Fibroblast of gingiva (primary cell): ENCODE measurements at places on chromosomes 7 and 10.

DNA sequence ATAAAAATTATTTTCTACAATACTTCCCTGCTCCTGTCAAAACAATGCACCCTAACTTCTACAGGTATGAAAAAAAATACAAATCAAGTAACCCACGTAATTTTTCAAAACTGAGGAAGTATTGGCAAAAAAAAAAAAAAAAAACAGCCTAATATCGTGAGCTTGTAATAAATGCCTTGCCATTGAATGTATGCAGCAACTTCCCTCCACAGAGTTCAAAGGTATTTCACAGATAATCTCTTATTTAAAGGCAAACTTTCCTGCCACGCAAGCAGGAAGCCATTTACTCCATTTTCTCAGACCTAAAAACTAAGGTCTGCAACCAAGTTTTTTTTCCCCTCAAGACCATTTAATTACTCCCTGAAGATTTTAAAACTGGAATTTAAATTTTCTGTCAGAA lies 642 bp upstream of the AGR2 start:
- DNase-seq = no peak

- DNase-seq = no peak
Observed at GRCh38 chr7:155637155-155637554, 7.3 kb upstream of the RBM33 start.

GRCh38 chr10:126584836-126585235 lies 85.7 kb downstream of the C10orf90 start:
- no peak for DNase-seq

GRCh38 chr7:28136885-28137284 lies 43.7 kb downstream of the JAZF1 start:
- DNase-seq = no peak

DNA sequence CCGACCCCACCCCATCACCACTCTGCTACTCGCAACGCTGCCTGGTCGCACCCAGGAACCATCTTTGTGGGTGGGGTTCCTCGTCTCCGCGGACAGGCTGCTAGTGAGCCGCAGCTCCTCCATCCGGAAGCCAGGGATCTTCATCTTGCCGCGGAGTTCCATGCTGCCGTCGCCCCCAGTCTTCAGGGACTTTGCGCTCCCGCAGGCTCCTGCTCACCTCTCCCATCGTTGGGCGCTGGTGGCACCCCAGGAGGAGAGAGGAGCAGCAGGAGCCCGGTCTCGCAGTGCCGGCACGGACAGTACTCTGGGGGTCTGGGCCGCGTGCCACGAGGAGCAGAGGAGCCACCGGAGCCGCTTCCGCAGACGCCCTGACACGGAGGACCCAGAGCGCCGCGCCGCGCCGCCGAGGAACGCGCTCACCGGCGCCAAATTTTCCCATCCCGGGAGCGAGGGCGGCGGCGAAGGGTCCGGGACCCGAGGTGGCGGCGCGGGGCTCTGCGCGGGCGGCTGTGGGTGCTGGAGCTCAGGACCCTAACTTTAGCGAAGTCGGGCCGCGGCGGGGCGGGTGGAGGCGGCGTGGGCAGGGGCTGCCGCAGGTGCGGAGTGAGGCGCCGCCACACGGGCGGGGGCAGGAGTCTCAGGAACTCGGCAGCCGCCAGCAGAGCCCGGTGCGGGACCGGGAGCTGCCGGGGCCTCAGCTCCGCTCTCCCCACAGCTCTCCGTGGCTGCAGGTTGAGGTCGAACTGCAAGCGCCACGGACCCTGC lies 750.1 kb upstream of the SORCS1 start:
- no peak for DNase-seq

- no peak for DNase-seq
Observed at GRCh38 chr7:115349635-115350034, 427.7 kb downstream of the MDFIC start.
